ENCODE measurements at places on chromosomes 3 and 15.

DNA sequence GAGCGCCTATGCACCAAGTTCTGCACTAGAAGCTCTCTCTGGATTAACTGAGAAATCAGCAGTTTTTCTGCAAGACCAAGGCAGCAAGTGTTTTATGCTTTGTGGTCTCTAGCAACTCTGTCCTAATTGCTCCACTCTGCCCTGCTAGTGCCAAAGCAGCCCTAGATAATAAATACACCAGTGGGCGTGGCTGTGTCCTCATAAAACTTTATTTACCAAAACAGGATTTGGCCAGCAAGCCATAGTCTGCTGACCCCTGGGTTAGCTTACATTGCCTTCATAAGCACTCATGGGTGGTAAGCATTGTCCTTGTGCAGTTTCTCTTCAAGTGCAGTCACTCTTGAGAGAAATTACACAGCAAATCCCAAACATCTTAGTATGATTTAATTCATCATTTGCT, 30.7 kb upstream of the SLC24A5 start:
- DNase-seq, result no peak

GRCh38 chr15:41806291-41807181, 21.4 kb upstream of the JMJD7 start:
- no peak for DNase-seq

DNA sequence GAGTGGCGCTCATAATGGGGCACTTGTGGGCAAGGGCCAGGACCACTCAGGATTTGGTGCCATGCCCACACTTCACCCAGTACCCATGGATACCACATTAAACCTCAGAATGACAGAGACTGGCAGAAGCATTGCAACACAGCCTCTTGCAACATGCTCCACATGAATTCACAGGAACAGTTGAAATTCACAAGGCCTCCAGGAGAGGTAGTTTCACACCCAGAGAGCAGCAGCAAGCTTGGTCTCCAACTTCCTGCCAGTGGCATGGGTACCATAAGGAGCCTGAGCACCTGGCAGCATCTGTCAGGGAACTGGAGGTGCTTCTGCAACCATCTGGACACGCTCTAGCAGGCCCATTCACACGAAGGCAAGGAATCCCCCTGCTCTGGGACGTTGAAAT, 101.0 kb downstream of the OSBPL10 start:
- DNase-seq, result no peak

DNA sequence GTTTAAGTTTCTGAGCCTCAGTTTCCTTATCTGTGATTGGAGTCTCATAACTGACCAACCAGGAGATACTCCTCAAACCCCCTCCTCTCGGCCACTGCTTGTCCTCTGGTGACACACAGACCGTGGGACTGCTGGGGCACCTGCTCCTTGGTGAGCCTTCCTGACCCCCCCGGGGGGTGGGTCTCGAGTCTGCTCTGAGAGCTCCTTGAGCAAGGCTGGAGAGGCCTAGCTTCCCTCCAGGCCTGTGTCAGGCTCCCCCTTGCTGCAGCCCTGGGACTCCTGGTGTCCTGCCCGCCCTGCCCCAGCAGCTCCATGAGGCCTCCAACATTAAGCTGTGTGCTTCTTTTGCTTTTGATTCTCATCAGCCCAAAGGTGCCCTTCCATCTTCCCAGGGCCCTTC, 27.7 kb downstream of the SRPRB start:
- no peak for DNase-seq

DNA sequence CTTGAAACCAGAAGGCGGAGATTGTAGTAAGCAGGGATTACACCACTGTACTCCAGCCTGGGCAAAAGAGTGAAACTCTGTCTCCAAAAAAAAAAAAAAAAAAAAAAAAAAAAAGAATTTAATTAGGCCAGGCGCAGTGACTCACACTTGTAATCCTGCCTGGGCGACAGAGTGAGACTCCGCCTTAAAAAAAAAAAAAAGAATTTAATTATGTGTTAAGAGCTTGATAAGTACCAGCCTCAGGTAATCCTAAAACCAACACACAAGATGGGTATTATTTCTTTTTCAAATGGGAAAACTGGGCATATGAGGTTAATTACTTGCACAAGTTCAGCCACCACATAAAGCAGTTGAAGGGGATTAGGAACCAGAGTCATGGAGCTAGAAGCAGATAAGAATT, 49.0 kb downstream of the PBRM1 start:
- DNase-seq, result no peak

DNA sequence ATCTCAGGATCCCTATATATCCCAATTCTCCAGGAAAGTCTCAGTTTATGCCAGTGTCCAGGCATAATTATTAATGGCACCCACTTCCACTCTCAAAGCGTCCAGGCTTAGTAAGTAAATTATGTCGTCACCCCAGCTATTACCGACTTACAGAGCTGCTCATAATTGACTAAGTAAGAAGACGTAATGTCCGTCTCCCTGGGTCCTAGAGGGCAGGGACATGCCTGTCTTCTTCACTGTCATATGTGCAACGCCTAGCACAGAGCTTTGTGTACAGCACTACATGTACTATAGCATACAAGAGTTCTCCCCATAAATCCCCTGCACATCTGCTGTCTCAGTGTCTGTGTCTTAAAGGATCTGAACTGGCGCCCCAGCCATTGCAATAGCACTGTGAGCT, 23.9 kb upstream of the HRH1 start:
- no peak for DNase-seq

- DNase-seq, result no peak
Measured at GRCh38 chr3:120780977-120781376, 38.4 kb downstream of the GTF2E1 start.

GRCh38 chr3:40624189-40624769, 99.5 kb downstream of the ZNF621 start:
- no peak for DNase-seq

DNA sequence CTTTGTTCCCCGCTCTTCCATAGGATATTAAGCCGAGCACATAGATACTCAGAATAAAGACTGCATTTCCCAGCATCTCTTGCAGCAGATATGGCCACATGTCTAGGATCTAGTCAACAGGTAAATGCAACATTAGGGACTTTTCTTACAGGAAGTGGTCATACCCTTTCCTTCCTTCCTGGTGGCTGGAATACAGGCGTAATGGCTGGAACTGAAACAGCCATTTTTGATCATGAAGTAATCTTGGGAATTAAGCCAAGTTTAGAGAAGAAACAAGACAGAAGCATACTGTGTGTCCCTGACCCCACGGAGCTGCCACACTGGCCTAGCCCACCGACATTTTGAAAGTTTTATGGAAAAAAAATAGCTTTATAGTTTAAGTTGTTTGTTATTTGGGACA, 234.0 kb downstream of the XXYLT1 start:
- DNase-seq, result no peak

DNA sequence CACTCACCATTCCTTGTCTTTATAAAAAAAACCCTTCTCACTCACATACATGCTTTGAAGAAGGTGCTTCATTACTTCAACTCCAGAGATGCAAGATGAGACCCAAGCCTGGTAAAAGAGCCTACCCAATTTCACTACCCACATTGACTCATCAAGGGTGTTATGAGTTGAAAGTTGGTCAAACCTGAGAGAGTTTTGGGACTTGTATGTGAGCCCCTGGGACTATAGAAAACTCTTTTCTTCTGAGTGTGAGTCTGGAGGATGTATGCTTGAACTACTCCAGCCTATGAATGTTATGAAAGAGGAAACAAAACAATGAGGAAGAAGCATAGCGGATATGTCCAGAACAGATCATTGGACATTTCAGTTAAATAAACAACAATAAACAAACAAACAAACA, 106.5 kb upstream of the SATB1 start:
- DNase-seq, result no peak

Measured in AG08395 (cell line).